ENCODE measurements at places on chromosomes 11 and 22. TPM values are rescaled to one million over a fixed set of nuclear protein-coding genes. Genes with fewer than 3 reads are reported as not detected.
A peak's percentile ranks its signal among the peaks of the same experiment; 100 is the strongest.

GRCh38 chr11:117881217-117881616 is 4.8 kb upstream of the FXYD6 start:
- DNase-seq: no peak

- DNase-seq: no peak
Observed at GRCh38 chr11:97990162-97990920, 1030.4 kb upstream of the CNTN5 start.

DNA sequence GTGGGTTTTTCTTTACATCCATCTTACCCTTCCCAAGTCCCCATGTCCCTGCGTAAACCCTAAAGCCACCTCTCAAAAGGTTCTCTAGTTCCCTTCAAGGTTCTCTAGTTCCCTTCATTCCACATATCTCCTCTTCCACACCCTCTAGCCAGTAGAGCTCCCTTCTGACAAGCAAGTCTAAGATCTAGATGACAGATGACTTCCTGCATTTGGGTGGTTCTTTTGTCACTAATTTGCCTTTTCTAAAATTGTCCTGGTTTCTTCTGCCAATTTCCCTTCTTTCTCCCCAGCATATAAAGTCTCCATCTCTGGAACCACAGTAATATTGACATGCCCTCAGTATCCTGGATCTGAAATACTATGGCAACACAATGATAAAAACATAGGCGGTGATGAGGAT is 7.8 kb downstream of the CD3E start:
- no peak for DNase-seq

Gene BIK
- 1.4 TPM for total RNA-seq

DNA sequence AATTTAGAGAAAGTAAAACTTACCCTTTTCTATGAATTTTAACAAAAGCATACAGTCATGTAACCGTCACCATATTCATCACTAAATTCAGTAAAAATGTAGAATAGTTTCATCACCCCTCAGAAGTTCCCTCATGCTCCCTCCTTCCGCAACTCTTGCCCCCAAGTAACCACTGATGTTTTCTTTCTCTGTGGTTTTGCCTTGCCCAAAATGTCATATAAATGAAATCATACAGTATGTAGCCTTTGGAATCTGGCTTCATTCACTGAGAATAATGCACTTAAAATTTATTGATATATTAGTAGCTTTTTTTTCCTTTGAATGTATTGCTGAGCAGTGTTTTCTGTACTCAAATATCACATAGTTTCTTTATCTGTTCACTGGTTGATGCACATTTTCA is 60.1 kb downstream of the DCUN1D5 start:
- no peak for DNase-seq

DNA sequence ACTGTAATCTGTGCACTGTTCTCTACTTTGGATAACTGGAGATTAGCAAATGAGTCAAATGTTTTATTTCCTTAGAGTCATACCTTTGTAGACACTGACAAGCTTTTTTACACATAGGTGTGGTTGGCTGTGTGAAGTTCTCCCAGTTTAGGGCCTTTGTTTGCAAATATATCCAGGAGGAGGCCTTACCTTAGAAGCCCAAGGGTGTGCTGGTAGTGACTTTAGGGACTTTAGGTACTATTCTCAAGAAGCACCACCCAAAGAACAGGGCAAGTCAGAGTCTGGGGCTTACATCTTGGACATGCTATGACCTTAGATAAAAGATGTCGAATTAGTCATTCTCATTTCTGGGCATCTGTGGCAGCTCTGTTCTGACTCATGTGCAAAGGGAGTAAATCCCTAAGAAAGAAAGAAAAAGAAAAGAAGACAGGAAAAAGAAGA is 4.8 kb upstream of the FAR1 start:
- DNase-seq: no peak

GRCh38 chr22:40076702-40077645 is 82.2 kb downstream of the FAM83F start:
- DNase-seq: no peak

Gene EEF1G
- total RNA-seq: 1,743 TPM

DNA sequence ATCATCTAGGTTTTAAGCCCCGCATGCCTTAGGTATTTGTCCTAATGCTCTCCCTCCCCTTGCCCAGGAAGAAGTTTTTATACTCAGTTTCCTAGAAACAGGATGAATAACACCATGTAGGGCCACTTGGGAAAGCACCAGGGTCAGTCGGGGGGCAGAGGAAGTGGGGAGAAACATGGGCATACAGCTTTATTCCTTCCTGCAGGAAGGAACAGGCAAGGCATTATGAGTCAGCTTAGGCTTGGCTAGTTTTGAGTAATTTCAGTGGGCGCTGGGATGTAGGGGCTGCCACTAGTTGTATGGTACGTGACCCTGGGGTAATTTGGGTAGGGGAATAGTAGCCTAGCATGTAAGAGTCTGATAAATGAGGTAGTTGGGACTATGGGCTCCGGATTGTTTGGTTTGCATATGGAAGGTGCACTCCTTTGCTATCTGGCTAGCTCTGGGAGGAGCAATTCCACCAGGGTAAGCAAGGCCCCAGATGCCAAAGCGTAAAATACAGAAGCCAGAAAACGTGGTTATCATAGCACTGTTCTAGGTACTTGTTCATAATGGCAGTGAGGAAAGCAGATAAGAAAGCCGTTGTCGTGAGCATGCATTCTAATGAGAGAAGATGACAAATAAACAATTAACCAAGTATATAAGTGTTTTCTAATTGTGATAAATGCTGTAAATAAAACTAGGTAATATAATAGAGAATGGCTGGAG is 24.8 kb downstream of the ACER3 start:
- DNase-seq: peak; percentile 33

DNA sequence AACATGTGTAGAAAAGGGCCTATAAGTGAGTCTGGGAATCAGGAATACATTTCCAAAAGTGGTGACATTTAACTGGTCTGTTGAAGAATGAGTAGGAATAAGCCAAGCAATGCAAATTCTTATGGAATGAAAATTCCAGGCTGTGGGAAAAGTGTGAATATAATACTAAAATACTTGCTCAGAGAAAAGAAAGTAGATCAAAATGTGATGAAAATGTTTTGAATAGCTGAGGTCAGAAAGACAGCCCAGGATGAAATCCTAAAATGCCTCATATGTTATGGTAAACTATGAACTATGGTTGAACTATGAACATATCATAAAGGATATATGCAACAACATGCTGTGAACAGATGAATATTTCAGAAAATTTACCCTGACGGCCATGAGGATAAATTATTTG is 688.3 kb upstream of the FAT3 start:
- DNase-seq: no peak

DNA sequence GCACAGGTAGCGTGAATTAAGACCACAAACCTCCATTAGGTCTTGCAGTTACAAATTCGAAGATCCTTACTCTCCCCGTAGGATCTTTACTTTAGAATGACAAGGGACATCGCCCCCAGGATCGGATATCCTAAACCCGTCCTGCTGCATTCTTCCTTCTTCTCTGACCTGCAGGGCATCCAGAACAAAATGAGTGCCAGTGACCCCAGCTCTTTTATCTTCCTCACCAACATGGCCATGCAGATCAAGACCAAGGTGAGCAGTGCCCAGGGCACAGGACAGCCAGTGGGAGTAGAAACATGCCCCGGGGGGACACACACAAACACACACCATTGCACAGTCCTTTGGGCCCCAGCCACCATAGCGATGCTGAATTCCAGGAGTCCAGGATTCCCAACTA is 42.6 kb upstream of the MPEG1 start:
- no peak for DNase-seq

DNA sequence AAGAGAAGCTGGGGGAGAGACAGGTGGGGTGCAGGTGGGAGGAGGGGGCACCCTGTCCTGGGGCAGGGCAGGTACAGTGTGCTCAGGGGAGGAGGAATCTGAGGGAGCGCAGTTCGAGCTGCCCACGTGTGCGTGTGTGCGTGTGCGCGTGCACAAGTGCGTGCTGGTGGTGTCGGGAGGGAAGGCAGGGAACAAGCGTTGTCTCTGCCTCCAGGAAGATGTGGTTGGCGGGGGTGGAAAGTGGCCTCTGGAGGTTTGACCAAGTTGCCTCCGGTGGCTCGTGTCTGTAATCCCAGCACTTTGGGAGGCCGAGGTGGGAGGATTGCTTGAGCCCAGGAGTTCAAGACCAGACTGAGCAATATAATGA is 49.9 kb upstream of the THY1 start:
- peak; percentile 24 for DNase-seq

DNA sequence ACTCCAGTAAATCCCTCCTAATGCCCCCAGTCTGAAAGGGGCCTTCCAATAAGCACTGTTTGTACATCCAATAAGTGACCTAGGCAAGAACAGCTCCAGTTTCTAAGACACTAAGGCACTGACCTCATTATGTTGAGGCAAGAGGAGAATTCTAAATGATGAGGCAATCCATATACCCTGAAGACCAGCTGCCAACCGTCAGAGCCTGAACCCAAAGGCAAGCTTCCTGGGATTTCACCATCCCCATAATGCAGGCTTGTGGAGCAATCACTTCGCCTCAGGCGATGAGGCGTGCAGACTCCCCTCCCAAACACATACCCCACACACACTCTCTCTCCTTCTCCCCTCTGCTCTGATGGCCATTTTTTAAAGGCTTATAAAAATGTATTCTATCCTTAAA is 49.5 kb downstream of the LGR4 start:
- no peak for DNase-seq

Gene RAC2
- 2.0 TPM for total RNA-seq

DNA sequence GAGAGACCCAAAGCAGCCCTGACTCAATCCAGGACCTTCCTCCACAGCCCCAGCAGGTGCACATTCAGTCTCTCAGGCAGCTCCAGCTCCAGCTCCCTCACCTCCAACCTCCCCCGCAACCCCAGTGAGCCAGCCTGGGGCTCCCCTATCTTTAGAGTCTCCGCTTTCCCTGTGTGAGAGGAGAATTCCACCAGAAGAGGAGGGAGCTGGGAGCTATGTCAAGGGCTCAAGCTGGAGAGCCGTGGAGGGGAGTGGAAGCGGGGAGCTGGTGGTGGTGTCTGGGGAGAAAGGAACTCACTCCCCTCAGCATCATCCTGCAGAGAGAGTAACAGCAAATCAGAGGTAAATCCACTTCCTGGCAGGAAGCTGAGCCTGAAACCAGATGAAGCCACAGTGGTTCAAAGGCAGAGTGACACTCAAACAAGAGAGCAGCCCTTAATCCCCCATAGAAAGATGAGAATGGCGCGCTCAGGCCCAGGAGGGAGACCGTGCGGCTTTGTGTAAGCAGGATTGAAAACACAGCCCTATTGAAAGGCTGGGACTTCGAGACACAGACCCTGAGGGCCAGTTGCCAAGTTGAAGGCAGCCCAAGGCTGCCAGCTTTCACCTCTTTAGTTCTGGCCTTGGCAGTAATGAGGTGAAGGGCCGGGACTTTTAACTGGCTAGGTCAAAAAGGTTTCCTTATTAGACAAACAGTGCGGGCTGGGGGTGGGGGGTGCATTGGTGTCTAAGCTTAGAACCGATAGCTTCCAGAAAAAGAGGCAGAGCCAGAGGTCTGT is 21.4 kb upstream of the CDON start:
- no peak for DNase-seq

DNA sequence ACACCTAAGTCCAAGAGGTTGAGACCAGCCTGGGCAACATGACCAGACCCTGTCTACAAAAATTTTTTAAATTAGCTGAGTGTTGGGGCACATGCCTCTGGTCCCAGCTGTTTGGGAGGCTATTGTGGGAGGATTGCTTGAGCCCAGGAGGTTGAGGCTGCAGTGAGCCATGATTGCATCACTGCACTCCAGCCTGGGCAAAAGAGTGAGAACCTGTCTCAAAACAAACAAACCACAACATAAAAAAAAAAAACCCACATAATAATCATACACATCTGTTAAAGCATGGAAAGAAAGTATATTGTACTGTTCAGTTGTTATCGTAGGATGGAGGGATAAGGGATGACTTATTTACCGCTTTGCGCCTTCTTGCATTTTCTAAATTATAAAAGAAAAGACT is 35.9 kb upstream of the GRK2 start:
- no peak for DNase-seq

Gene MFNG
- total RNA-seq: not detected

DNA sequence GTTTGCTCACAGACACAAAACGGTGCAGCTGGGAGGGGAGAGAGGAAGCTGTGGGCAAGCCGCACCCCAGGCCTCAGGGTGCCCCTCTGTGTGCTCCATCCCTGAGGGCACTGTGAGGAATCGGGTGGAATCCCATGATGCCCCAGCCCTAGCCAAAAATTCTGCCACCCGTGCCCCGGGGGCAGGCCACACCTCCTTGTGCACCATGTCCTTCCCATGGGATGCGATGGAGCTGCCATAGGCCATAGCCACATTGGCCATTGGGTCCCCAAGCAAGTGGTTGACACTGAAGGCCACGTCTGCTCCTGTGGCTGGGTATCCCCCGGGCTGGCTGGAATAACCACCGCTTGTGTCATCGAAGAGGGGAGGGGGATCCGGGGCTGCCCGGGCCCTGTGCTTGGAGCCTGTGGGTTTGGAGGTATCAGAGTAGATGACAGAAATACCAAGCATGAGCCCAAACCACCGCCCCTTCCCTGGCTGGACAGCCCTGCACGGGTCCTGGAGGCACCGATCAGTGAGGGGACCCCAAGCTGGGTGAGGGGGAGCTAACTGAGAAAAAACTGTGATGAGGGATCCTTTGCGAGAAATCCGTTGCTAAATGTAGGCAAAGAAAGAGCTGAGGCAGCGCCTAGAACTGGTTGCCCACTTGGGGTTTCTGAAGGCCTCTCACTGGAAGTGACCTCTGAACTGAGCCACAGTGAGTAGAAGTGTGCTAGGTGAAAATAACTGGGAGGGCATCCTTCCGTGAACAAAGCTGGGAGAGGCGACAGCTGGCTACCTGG is 863 bp downstream of the YIF1A start:
- no peak for DNase-seq

- DNase-seq: no peak
Observed at GRCh38 chr22:36068776-36069344, 40.2 kb upstream of the RBFOX2 start.

- no peak for DNase-seq
Observed at GRCh38 chr22:27993774-27994350, 74.8 kb upstream of the PITPNB start.

Gene SEC14L6
- not detected for total RNA-seq
